ENCODE measurements at places on chromosomes 2 and 18.
A peak's percentile ranks its signal among the peaks of the same experiment; 100 is the strongest.

DNA sequence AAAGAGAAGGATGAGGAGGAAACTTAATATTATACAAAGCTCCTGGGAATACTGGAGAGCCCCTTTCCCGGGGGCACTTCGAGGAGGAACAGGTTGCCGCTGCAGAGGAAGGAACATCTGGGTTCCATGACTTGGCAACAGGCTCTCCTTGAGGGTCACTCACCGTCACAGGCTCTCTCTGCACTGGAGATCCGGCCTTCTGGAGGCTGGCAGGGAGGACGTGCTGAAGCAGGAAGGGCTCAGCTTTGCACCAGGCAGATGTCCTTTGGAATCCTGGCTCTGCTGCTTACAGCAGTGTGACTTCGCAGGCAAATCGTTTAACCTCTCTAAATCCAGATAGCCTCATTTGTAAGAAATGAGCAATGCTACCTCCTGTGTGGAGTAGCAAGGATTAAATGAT is 2.9 kb upstream of the DPYSL5 start:
- DNase-seq, result no peak

DNA sequence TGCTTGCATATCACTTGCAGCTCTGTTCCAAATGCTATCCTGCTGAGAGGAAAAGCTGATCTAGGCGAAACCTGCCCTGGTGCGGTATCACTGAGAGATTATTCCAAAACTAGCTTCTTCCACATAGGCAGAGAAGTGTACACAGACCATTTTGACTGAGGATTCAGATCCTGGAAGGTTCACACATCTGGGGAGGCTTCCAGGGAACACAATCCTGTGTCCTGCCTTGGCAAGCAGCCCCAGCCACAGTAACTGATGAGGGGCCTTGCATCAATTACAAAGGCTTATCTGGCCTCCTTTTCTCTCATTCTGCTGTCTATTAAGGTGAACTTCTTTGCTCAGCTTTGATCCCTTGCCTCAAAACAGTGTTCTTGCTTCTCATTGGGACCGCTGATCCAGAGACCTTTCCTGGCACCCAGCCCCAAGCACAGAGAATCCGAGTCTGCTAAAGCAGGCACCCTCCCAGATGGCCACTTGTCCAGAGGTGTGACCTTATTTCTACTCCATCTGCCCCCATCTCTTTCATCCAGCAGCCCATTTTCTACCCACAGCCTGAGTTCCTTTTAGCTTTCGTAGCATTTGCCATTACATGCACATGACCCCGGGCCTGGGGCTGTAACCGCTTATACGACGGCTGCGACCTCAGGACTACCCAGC is 52.3 kb upstream of the ZFP36L2 start:
- DNase-seq, result no peak

- no peak for DNase-seq
These were observed 364.6 kb downstream of the OSR1 start for GRCh38 chr2:18993756-18994338.

GRCh38 chr2:76197842-76198448 is 487.2 kb upstream of the GCFC2 start:
- DNase-seq, result no peak

DNA sequence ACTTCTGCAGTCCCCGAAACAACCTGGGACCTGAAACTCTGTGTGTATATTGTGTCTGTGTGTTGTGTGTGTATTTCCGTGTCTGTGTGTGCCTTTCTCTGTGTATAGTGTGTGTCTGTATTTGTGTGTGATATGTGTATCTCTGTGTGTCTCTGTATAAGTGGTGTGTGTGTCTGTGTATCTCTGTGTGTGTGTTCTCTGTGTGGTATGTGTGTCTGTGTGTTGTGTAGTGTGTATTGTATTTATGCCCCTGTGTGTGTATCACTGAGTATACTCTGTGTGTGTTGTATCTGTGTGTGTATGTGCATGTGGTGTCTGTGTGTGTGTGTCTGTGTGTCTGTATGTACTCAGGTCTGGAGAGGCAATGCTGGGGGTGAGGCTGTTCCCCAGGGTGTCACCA is 11.6 kb downstream of the CASP8 start:
- no peak for DNase-seq

DNA sequence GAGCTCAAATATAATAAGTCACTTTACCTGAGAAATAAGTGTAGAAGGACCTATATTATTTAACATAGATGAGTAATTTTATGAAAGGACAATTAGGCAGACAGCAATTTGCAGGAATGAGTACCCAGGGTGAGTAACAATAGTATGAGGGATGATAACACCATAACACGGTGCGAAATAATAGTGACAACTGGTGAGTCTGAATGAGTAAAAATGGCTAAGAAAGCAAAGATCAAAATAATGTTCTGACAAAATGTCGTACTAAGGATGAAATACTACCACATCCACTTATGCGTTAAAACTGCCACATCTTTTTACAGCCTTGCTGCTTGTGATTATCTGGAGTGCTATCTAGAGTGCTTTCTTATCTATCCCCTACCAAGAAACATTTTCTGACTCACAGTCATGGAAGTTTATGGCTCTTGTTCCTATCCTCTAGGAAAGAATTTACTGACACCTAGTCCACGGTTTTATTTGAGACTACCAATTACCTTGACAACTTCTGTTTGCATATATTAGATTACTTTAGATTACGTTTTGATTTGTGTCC is 929.7 kb downstream of the LRP1B start:
- no peak for DNase-seq

DNA sequence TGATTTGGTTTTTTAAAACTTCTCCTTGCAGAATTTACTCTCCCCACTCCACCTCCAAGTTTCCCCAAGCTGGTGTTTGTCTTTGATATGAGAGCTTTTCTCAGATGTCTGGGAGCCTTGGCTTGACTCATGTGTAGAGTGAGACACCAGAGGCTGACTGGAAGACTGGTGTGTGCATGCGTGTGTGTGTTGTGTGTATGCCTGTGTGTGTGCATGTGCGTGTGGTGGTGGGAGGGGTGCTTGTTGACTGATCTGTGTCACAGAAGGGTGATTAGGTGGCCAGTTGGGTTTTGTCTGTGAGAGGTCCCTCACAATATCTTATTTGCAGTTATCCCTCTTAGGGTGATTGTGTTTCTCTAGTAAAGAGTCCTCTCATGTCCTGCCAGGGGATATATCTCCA is 50.5 kb upstream of the HPCAL1 start:
- DNase-seq, result no peak

DNA sequence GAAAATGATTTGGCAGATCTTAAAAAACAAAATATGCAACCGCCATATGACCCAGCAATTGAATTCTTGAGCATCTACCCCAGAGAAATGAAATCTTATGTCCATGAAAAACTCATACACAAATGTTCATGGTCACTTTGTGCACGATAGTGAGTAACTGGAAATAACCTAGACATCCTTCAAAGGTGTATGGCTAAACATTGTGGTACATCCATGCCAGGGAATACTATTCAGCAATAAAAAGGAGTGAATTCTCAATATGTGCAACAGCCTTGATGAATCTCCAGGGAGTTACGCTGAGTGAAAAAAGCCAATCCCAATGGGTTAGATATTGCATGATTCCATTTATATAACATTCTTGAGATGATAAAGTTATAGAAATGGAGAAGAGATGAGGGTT is 112.7 kb upstream of the SMAD2 start:
- DNase-seq, result no peak

DNA sequence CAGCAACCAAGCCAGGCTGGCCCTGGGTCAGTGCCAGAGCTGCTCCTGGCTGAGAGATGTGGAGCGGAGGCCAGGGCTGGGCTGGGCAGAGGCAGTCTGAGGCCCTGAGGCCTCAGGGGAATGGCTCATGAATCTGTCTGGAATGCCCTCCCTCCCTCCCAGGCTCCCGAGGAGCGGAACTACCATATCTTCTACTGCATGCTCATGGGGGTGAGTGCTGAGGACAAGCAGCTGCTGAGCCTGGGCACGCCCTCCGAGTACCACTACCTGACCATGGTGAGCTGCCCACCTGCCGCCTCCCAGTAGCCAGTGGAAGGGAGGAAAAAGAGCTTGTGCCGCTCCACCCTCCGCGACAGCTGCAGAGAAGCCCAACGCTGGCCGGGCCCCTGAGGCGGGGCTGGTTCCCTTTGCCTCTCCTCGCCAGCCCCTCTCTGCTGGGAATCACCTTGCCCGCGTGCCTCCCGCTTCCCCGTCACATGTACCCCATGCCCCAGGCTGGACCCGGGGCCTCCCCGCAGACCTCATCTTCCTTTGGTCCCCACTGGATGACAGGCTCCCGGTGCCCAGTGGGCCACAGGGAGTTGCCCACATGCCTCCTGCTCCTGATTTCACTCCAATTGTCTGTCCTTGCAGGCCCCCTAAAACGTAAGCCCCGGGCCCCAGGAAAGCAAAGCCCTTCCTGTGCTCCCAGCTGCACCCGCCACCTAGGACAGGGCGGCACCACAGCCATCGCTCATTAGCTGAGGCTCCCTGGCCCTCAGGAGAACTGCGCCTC is 41.1 kb downstream of the MYO7B start:
- DNase-seq, result no peak

DNA sequence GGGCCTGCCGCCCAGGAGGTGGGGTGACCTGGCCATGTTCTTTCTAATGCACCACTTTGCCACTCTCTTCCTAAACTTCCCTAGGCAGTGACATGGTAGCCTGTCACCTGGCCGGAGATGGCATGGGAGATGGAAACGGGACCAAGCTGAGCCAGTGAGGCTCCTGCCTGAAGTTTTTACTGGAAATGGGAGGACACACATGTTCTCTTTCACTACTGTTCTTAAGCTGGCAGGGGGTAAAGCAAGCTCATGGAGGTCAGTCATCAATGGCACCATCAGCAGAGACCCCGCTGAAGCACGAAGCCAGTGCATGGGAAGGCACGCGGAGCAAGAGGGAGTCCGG is 50.7 kb downstream of the ATIC start:
- DNase-seq, result no peak

DNA sequence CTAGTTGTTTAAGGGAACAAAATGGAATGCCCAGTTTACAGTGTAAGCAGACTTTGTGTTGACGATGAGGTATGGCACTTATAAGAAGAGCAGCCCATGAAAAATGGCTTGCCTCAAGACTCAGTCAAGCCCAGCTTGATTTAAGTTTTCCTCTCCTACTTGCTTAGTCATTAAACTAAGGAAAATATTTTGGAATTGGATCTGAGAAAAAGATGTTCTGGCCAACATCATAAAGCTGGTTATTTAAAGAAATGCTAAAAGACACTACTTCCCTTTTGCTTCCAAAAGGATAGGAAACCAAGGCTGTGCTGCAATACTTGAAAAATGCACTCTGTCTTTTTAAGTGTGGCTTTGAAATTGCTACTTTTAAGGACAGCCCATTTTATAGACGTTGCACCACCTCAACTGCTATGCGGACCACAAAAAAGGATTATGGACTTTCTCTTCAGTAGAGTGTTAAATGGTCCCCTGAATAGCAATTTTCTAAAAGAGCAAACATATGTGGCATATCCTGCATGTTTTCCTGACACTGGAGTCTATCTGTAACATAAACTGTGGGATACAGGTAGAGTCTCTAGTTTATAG is 32.1 kb downstream of the CCDC141 start:
- DNase-seq, result no peak

DNA sequence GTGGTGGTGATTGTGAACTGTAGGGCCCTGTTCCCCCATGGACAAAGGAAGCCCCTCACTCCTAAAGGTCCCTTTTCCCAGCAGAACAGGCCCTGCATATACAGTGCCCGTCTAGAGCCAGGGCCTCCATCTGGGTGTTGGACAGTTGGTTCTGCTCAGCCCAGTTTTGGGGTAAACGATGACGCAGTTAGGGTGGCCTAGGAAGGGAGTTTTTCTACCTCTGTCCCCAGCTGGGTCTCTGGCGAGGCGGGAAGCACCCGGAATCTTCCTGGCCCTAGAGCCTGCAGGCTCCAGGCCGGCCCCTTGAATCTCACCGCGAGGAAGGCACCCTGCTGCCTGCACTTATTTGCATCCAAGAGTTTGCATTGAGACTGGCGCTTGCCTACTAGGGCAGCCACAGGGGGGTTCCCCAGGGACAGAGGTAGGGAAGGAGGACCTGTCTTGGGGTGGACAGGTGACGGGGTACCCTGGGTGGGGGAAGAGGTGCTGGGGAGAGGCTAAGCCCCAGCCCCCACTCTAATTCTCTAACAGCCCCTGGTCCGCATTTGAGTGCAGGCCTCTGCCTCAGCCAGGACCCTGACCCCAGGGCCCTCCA is 529 bp upstream of the MTA3 start:
- peak; percentile 31 for DNase-seq

DNA sequence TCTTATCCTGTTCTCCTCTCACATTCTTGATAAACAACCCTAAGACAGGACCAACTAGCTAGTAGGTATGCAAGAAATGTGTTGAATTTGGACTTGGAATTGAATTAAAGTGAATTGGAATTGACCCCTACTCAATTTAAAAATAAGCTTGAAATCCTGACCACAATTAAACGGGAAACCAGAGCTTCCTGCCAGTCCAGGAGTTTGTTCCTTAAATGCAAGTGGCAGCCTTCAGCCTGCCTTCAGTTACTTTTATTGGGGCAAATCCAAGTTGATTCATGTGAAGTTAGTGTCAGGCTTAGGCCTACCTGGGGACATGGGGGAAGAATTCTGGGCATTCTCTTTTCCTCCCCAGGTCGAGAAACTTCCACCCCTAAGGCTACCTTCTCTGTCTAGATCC is 457.6 kb downstream of the BCL11A start:
- DNase-seq, result no peak

DNA sequence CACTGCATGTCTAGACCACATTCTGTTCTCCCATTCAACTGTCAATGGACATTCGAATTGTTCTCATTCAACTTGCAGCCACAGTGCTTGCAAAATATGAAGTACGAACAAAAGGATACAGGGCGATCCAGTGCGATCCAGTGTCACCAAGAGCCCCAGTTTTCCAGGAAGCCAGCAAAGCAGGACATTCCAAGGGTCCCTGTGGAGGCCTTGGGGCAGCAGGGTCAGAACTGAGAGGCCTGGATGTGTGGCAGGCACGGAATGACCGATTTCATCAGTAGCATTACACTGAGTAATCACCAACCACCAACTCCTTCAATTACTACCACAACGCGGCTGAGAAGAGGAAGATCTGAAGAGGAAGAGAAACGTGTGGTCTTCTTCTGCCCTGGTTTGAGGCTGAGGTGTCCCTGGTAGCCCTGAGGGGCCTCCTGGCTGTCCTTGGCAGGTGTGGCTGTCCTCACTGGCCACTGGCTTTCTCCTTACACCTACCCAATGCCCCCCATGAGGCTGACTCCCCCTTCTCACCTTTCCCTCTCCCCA is 172.7 kb upstream of the FHL2 start:
- no peak for DNase-seq

- DNase-seq, result no peak
These were observed 106.8 kb downstream of the GRB14 start for GRCh38 chr2:164514491-164514890.

All from activated T-cell treated with anti-CD3 and anti-CD28 coated beads, Interleukin-2, amount 50 U/mL, for 1 hour (primary cell).